ENCODE measurements at places on chromosomes 7 and 10.

GRCh38 chr10:80870282-80870681, 332.6 kb downstream of the SH2D4B start:
- no peak for DNase-seq

DNA sequence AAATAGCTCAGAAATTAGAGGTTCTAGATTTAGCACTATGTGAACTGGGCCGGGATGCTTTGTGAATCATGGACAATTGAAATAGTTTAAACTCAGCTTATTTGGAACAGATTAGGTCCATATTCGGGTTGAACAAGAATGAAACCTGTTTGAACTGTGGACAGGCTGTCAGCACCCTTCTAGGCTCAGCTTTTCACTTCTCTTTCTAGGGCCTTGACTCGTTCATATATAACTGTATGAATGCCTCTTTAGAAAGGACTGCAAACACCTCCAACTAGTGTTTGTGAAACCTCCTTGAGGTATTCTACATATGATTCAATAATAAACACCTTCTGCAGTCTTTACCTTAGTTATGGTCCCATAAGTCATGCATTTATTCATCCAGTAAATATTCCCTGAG, 115.6 kb downstream of the REEP3 start:
- no peak for DNase-seq

- DNase-seq, result no peak
Measured at GRCh38 chr7:11668727-11669126, 163.3 kb downstream of the THSD7A start.

- no peak for DNase-seq
Measured at GRCh38 chr7:24913801-24914464, 66.0 kb downstream of the OSBPL3 start.

DNA sequence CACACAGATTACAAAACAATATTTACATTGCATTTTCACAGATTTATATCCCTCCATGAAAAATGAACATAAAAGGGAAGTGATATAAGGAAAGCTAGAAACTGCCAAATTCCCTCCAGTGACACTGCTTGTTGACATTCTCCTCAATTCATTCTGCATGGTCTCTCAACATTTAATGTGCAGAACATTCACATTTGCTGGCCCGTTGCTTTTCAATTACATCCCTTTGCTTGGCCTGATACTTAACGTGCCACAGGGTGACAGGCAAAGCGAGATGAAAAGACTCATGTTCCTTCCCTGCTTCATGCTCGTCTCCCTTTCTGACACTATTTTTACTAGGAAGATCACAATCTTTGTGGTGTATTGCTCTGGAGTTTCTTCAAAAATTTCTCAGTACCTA, 1019.7 kb upstream of the LRRN3 start:
- no peak for DNase-seq

DNA sequence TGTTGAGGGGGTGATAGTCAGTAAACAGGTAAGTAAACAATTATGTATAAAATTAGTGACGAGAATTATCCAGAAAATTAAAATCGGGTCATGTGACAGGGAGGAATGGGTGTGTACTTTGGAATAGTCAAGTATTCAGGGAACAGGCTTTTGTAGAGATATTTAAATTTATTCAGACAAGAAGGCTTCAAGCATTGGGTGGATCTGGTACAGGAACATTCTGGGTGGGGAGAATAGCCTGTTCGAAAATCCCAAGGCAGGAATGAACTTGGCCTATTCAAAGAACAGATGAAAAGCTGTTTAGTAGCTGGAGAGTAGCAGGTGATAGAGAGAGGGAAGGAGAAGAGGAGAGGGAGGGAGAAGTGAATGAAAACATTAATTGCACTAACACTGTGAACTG, 448.9 kb upstream of the FZD8 start:
- DNase-seq, result no peak

- DNase-seq, result no peak
Measured at GRCh38 chr7:88314061-88314491, 7.4 kb upstream of the STEAP4 start.

GRCh38 chr7:115043605-115044004, 121.7 kb downstream of the MDFIC start:
- DNase-seq, result no peak

- DNase-seq, result no peak
Measured at GRCh38 chr10:121662945-121663917, 65.0 kb upstream of the FGFR2 start.

GRCh38 chr10:23358357-23358756, 13.8 kb upstream of the C10orf67 start:
- peak; percentile 53 for DNase-seq

GRCh38 chr10:101053516-101053915, 8.3 kb upstream of the KAZALD1 start:
- peak; percentile 44 for DNase-seq

- DNase-seq, result no peak
Measured at GRCh38 chr7:43034535-43035002, 77.9 kb upstream of the HECW1 start.

GRCh38 chr10:102267748-102268147, 22.4 kb downstream of the GBF1 start:
- DNase-seq, result peak; percentile 82

DNA sequence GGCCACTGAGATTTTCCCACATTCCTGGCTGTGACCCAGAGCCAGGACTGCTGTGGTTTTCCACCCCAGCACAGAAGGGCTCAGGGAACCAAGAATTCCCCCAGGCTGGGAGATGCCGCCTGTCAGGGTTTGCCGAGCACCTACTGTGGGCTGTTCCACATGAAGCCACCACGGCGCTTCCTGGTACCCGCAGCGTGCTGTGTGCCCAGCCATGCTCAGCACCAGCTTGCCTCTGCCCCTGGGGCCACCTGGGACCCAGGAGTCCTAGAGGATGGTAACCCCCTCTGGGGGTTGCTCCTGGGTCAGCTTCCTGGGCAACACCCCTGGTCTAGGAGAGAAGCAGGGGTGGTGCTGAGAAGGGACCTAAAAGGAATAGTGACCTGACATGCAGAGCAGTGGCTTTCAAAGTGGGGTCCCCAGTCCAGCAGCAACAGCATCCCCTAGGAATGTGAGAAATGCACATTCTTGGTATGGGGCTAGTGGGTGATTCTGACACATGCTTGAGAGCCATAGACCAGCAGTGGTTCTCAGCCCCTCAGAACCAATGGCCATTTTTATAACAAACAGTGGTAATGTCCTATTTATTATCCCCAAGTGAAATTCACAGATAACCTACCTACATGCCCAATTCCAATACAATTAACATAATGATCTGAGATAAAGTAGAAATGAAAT, 53.4 kb downstream of the TSPAN15 start:
- no peak for DNase-seq

- DNase-seq, result peak; percentile 32
Measured at GRCh38 chr10:95560278-95561176, 644 bp downstream of the SORBS1 start.

DNA sequence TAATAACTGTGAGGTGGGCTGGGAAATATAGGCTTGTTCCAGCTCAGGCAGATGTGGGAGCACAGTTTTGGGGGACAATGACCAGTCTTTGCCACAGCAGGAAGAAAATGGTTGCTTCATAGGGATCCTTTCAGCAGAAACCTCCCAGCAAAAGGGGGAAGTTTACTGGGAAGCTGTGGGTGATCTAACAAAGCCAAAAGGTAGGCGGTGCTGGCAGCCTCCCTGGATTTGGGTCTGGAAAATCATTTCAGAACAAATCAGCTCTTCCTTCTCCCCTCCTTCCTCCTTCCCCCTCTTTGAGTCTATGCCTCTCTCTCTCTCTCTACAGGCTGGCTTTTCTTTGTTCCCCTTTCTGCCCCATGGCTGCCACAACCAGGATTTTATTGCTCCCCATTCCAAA, 16.2 kb downstream of the RPS24 start:
- DNase-seq, result no peak

- DNase-seq, result peak; percentile 79
Measured at GRCh38 chr10:119235356-119235755, 28.0 kb downstream of the GRK5 start.

GRCh38 chr10:130542761-130543160, 406.6 kb downstream of the GLRX3 start:
- no peak for DNase-seq

DNA sequence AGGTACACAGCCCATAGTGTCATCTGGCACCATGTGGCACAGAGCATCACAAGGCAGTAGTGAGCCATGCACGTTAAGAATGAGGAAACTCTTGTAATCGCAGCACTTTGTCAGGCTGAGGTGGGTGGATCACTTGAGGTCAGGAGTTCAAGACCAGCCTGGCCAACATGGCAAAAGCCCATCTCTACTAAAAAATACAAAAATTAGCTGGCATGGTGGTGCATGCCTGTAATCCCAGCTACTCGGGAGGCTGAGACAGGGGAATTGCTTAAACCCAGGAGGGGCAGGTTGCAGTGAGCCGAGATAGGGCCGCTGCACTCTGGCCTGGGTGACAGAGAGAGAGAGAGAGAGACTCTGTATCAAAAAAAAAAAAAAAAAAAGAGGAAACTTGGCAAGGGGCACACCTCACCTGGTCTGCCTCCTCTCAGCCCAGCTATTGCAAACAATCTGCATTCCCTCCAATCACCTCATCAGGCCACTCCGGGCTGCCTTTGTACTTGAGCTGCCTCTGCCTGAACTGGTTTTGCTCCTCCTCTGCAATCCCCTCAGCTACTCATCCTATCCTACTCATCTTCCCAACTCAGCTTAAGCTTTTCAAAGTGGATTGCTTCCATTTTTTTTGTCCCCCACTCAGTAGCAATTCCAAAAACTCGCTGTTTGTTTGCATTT, 46.0 kb upstream of the OPTN start:
- no peak for DNase-seq

DNA sequence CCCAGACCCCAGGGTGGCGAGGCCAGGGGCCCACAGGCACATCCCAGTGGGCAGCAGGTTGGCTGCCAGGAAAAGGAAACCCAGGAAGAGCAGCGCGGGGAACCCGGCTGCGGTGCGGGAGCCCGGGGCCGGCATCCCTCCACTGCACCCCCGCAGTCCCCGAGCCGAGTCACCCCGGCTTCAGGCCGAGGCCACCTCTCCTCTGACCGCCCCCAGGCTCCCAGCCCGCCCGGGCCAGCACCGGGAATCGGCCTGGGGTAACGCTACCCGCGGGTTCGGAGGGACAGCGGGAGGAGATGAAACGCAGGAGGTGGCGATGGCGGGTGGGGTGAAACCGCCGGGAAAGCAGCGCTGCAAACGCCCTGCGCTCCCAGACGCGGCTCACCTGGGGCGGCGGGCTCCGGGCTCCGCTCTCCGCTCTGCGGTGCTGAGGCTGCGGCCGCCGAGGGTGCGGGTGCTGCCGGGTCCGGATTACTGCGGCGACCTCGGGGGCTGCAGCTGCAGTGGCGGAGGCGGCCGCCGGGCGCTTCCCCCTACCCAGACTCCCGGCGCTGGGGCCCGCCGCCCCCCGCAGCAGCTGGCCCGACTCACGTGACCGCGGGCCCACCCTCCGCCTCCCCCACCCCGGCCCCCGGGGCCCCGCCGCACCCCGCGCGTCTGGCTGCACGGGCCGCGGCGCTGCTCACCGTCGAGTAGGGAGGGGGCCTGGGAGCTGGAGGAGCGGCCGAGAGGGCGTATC, at the start of gene SCRN1:
SCRN1 (minus strand) TSS at position 545 of the 739 bp plus-strand sequence. CDS start 20,734 bp downstream, outside the sequence.
- DNase-seq, result peak; percentile 32

DNA sequence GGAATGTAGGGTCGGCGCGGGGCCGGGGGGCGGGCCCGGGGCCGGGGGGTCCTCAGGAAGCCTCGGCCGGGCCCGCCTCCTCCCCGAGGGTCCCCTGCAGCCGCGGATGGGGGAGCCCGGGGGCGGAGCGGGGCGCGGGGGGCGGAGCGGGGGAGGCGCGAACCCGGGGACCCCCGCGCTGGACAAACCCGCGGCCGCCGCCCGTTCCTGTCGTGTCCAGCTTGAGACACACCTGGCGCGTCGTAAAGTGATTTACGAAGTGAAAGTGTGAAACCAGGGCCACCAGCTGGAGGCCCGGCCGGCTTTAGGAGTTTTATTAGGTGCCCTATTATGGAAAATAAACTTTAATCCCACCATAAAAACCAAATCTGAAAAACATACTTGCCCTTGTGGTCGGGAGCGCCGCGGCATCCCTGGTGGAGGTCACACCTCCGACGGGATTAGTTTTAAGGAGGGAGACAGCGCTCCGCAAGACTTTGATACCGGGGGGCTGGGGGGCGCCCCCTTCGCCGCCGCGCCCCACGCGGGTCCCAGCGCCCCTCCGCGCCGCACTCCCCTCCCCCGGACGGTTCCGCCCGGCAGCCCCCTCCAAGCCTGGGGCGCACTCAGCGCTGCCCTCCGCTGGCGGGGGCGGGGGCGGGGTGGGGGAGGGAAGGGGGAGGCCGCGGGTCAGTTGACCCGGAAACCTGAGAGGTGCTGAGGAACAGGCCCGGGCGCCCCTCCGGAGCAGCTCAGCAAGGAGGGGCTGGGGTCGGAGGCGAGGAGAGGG, 10.3 kb downstream of the MNX1 start:
- no peak for DNase-seq

DNA sequence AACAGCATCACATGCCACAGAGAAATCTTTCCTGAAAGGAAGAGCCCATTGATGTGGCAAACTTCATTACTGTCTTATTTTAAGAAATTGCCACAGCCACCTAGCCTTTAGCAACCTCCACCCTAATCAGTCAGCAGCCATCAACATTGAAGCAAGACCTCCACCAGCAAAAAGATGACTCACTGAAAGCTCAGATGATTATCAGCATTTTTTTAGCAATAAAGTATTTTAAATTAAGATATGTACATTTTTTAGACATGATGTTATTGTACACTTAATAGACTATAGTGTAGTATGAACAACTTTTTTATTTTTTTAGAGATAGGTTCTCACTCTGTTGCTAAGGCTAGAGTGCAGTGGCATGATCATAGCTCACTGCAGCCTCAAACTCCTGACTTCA, 14.8 kb downstream of the STEAP1B start:
- DNase-seq, result peak; percentile 41

GRCh38 chr10:59606551-59606961, 103.1 kb downstream of the SLC16A9 start:
- DNase-seq, result peak; percentile 52

- no peak for DNase-seq
Measured at GRCh38 chr7:33751443-33751842, 153.9 kb upstream of the BMPER start.

GRCh38 chr10:114406455-114406854, 2.2 kb upstream of the AFAP1L2 start:
- no peak for DNase-seq

- peak; percentile 7 for DNase-seq
Measured at GRCh38 chr10:98055841-98056516, 25.6 kb upstream of the CRTAC1 start.

DNA sequence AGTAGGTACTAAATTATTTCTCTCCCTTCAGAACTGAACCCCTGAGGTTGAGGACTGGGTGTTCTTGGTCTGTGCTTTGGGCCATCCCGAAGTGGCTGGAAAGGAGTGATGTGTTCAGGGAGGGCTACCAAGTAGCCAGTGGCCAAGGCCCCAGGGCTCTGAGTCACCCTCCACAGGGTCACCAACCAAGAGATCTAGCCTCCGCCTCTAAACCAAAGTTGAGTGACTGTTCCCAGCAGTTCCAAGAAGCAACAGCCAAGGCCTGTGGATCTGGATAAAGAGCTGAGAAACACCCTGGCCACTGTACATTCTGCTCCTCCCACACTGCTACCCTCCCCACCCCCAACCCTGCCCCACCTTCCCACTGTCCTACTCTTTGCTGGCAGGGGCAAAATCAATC, 35.5 kb upstream of the KCNMA1 start:
- peak; percentile 21 for DNase-seq

Measured in iris pigment epithelial cell (primary cell).